Activated T-helper 17 cell treated with anti-CD3 and anti-CD28 coated beads, Interleukin-2, amount 50 U/mL, for 72 hours (primary cell): ENCODE measurements at places on chromosomes 13 and 19. TPM values are rescaled to one million over a fixed set of nuclear protein-coding genes. Genes with fewer than 3 reads are reported as not detected.

DNA sequence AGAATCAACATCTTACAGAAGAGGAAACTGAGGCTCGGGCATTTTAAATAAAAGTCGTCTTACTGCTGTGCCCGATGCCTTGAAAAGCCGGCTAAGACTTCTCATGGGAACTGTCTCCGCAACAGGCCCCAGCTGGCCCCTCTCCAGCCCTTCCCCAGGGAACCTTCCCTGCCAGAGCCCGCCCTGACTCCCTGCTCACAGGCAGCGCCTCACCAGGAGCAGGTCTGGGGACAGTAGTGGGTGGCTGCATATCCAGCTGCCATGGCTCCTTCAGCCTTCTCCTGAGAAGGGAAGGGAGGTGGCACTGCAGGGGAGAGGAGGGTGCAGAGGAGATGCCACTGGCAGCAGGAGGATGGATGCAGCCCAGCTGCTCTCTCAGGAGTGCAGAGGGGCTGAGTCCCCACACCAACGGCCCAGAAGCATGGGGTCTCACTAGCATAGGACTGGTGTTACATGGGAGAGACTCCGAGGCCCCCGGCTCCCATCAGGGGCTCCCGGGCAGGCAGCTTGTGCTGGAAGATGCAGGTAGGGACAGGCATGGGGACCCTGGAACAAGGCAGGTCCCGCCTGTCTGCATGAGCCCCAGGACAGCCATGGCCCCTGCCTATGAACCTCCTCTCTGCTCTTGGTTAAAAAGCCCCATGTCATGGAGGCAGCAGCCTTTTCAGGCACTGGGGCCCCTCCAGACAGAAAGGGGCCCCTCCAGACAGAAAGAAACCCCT lies 216.4 kb upstream of the SGCG start:
- ATAC-seq: no peak

Gene ZNF134
- total RNA-seq: 5.7 TPM

Gene DENND1C
- 64.3 TPM for total RNA-seq

- ATAC-seq: no peak
These were observed 25.9 kb upstream of the OR10H2 start for GRCh38 chr19:15701757-15702533.

Gene SELENOV
- total RNA-seq: not detected

DNA sequence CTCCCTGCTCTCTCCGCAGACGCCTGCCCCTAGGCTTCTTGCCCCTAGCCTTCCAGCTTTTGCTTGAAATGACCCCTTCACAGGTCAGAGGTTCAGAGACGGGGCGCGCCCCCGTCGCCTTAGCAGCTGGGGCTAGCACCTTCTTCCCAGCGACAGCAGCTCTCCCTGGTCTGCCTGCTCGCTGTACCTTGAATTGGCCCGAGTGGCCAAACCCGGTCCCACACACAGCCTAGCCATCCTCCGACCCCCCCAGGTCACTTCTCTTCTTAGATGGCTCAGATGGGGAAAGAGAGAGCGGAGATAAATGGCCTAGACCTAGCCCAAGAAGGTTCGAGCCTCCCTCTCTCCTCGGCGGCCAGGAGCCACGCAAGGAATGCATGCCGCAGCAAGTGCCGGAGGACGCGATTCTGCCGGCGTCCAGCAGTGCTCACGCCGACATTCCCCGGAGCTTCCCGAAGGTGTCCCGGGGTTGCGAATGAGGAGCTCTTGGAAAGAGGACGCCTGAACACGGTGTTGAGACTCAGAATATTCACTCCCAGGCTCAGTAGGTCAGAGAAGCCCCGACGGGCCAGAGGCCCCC lies 1.3 kb downstream of the CDX2 start:
- no peak for ATAC-seq

DNA sequence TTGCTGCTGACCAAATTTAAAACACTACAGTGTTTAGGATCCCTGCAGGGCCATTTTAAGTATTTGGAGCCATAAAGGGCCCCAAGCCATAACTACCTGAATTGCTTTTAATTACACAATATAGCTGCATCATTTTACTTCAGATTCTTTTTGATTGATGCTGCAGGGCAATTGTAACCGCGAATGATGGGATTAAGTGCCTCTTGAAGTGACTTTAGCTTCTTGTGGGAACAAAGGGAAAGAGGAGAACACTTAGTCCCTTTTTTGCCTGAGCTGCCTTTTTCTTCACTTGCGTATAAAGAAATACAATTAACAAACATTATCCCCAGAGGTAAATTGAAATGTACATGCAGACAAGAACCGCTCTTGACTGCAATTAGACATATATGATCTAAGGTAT lies 228.5 kb downstream of the ZIC5 start:
- ATAC-seq: no peak

Gene FAM216B
- not detected for total RNA-seq

Gene TPP2
- 57.2 TPM for total RNA-seq

GRCh38 chr13:40238761-40239160 lies 427.7 kb downstream of the FOXO1 start:
- no peak for ATAC-seq

DNA sequence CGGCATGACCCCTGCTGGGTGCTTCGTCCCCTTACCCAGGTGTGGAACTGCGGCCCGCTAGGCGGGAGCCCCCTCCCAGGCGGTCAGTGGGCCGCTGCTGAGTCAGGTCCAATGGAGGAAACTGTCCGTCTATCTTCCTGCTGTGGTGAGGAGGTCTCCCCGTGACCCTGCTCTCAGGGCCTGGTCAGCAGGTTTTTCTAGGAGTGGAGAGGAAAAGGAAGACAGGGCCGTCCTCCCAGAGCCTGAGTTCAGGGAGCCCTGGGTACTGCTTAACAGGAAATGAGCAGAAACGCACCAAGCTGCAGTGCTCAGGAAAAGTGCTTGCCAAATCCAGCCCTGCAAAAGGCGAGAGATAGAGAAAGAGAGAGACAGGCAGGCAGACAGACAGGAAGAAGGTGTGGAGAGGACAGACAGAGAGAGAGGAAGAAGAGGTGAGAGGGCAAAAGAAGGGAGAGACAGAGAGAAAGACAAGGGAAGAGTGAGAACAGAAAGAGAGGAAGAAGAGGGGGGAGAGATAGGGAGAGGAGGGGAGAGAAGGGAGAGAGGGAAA lies 10.3 kb downstream of the SH3GL1 start:
- no peak for ATAC-seq

DNA sequence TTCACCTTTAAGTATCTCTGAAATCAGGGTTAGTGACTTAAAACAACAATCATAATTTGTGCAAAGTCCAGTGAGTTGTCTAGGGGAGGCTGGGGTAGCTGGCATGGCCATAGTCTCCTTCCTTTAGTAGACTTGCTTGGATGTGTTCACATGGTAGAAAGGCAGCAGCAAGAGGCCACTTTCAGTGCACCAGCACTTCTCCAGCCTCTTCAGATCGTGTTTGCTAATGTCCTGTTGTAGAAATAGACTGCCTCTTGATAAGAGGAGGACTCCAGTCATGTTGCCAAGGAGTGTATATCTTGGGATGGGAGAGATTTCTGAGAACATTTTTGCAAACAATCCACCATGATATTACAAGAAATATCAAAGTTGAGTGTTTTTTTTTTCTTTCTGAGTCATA lies 22.9 kb downstream of the WDFY2 start:
- ATAC-seq: no peak

DNA sequence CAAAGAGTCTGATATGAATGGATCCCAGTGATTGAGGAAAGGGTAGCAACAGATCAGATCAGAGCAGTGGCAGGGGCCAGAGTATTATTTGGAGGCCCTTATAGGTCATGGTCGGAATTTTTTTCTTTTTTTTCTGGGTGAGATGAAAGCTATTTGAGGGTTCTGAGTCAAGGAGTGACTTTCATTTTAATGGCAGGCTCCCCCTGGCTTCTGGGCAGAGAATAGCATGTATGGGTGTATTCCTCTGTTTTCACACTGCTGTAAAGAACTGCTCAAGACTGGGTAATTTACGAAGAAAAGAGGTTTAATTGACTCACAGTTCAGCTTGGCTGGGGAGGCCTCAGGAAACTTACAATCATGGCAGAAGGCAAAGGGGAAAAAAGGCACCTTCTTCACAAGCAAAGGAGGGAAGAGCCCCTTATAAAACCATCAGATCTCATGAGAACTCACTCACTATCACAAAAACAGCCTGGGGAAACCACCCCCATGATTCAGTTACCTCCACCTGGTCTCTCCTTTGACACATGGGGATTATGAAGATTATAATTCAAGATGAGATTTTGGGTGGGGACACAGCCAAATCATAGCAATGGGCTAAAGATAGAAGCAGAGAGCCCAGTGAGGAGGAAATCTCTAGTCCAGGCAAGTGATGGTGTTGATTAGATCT lies 3.0 kb upstream of the SLC6A16 start:
- peak; percentile 39 for ATAC-seq

- ATAC-seq: no peak
These were observed 77.6 kb downstream of the LRCH1 start for GRCh38 chr13:46630431-46631178.

Gene ZNF225
- 1.5 TPM for total RNA-seq

GRCh38 chr13:91632086-91632485 lies 233.7 kb downstream of the GPC5 start:
- ATAC-seq: no peak

Gene GPR183
- 95.1 TPM for total RNA-seq
